ENCODE measurements at places on chromosomes 11 and 22. TPM values are rescaled to one million over a fixed set of nuclear protein-coding genes. Genes with fewer than 3 reads are reported as not detected.

CHADL gene
- polyA plus RNA-seq: 0.60 TPM

ATXN10 gene
- polyA plus RNA-seq: 102 TPM

MRE11 gene
- polyA plus RNA-seq: 15.6 TPM

CAVIN3 gene
- not detected for polyA plus RNA-seq

KRTAP5-9 gene
- polyA plus RNA-seq: not detected

DKK3 gene
- polyA plus RNA-seq: not detected
